Upper lobe of right lung (tissue), 1 donor: ENCODE measurements at places on chromosomes 11 and 22.
A peak's percentile ranks its signal among the peaks of the same experiment; 100 is the strongest.

DNA sequence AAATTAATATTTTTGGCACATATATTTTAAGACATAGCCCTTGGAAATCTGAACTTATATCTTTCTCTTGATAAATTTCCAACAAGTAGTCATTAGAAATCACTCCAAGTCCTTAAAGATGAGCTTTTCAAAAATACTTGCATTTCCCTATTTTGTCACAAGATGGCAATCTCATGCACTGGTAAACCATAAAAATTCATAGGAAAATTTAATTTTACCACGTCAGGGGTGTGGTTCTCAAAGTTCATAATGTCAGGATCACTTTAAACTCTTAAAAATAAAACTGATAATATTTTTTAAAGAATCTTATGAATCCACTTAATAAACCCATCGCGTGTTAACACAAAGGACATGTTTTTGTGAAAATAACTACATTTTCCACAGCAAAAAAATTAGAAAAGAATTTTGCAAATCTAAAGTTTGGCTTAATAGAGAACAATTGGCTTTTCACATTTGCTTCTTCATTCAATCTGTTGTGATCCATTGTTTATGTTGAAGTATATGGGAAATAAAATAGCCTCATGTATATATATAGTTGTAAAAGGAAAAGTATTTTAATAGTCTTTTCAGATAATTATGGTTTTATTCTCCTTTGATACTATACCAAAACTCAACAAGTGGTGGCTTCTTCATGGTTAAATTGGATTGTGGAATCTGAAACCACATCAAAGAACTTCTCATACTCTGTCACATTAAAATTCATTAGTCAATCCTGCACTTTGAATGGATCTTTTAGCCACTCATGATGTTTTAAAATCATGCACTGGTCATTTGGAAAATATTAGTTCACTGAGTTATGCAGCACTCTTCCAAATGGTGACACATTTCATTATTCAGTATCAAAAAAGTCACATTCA, 169.1 kb downstream of the CADM1 start:
- no peak for DNase-seq

DNA sequence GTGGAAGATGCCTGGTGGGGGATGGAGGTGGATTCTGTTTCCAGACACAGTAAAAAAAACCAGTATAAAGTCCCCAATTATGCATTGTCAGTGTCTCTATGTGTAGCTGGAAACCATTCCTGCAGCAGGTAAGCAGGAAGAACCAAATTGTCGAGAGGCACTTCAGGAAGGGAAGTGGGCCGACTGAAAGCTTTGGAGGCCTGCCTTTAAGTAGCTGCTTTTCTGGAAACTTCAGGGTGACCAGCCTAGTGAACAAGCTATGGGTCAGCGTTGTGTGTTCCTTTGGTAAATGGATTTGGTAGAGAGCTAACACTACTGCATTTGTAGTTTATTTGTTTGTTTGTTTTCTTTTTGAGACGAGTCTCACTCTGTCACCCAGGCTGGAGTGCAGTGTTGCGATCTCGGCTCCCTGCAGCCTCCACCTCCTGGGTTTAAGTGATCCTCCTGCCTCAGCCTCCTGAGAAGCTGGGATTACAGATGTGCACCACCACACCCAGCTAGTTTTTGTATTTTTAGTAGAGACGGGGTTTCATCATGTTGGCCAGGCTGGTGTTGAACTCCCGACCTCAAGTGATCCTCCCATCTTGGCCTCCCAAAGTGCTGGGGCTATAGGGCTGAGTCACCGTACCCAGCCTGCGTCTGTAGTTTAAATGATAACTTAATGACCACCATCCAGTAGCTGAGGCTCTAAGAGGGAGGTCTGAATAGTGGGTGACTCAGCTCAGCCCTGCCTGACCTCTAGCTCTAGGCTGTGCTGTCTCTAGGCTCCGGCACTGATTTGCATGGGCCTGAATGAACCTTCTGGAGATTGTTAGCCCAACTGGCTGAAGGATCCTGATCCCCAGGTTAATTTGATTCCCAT, 12.8 kb downstream of the PTPRJ start:
- DNase-seq, result no peak

DNA sequence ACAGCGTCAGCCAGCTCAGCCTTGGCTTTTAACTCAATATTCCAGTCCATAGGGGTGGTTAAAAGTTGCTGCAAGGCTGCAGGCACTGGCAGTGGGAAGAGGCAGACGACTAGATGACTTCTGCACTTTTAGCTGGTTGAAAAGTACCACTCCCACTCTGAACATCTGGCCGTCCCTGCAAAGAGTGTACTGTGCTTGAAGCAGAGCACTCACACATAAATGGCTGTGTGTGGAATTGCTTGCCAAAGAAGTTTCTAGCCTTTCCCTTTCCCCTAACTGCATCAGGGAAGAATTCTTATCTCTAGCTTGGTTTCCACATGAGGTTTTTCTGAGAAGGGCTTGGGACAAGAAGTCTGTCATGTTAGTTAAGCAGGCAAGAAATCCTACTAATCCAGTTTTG, 5.1 kb upstream of the PHLDB1 start:
- no peak for DNase-seq

DNA sequence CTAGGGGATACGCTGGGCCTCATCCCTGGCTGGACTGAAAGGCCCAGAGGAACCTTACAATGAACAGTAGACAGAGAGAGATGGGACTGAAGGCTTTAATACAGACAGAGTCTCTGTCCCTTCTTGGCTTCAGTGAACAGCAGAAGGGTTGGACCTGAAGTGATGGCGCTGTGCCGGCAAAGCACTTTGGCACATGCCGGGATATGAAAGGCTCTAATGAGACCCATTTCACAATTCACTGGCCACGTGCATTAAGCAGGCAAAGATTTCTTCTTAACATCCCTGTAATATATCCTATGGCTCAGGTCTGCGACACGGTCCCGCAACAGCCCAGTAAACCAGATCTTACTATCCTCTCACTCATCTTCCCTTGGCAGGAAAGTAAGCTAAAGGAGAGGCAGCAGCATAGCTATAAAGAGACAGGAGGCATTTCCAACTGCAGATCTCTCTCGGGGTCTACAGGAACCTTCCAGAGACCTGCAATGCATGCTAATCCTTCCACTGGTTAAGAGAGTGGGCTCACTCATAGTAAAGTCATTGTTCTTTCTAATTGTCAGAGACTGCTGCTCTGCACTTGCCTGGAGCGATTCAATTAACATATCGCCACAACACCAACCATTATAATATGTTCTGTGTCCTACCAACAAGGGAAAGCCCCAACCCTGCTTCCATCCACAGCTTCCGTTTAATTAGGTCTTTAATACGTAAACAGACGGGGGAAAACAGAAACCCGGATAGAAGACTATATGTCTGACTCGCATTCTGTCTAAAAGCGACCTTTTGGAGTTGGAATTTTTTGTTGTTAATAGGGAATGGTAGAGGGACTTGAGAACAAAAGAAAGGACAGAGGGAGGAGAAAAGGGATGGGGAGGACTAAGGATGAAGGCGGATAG, 1179.0 kb downstream of the LRRC4C start:
- DNase-seq, result no peak

DNA sequence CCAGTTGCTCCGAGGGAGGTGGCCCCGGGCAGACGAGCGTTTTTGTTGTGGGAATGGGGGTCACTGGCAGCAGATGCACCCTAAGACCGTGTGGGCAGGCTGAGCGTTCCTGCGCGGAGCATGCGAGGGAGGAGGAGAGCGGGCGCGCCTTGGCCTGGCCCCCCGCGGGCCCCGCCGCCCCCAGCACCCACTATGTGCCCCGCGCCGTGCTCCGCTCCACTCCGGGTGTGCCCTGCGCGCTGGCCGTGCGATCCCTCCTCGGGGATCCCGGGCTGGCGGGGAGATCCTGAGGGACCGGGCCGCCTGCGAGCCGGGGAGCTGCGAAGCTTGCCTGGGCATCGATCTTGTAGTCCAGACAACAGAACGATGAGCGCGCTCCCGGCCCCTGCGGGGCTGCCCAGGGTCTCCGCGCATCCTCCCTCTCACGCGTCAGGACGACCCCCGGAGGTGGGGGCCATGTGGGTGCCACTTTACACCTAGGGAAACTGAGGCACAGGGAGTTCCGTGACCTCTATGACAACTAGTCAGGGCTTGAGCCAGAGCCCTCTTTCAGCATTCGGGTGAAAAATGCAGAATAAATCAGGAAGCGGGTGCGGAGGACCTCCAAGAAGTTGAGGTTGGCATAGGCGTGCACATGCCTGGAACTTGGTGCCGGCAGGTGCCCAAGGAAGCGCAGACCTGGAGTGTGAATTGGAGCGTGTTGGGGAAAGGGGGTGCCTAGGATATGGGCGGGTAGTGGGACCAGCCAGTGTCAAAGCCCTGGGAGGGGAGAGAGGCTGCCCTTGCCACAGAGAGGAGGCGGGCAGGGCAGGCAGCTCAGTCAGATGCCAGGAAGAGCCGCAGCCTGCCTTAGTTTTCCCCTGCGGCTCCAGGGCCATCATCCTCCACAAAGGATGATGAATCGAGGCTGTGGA, 1.3 kb upstream of the KMT5B start:
- peak; percentile 76 for DNase-seq

DNA sequence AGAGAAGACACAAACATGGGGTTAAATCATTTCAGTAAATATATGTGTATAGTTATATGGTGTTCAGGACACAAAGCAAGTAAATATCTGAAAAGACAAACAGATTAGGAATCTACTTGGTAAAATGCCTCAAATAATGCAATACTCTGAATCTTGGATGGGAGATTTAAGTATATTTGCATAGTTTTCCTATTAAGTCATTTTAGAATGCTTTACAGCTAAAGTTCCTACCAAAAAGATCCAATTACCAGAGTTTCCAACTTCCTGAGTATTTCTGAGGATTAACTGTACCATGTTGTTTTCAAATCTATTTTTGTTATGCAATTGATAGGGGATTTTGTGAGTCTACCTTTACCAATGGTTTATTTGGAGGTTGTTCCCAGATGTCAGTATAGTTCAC, 424.4 kb upstream of the CCDC179 start:
- no peak for DNase-seq

DNA sequence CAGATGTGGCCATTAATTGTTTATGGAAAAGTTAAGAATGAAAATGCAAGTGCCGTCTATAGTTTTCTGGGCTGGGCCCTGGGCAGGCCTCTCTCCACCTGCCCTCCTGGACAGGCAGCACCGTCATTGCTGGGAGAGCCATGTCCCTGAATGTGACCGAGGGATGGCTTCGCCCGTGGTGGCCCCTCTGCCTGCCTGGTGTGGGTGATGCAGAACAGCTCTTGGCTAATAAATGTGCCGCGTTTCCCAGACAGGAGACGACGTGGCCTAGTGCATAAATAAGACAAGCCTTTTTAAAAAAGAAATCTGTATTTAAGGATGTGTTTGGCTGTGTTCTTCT, 407.3 kb downstream of the TBC1D22A start:
- DNase-seq, result peak; percentile 46

DNA sequence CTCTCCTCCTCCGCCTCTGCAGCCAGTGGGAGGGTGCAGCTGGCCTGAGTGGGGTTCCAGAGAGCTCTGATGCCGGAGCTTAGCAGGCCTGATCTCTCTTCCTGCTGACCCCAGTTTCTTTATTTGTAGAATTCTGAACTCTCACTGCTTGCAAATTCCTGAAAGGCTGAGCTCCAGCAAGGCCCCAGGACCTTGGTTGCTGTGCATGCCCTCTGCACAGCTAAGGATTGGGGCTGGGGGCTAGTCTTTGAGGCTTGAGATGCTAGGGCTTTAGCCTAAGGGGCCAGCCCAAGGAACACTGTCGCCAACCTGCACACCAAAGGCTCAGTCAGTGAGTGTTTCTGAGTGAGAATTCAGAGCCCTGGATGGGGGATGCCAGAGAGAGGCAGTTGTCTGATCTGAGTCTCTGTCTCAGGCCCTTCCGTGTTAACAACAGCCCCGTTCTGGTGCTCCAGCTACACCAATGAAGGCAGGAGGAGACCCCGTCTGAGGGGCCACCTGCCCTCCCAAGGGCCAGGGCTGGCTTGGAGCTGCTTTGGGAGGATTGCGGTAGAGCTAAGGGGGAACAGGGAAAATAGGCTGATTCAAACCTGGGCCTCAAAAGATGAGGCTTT, 106.0 kb upstream of the LMO1 start:
- no peak for DNase-seq

- no peak for DNase-seq
Observed at GRCh38 chr11:70672991-70673653, 274.8 kb downstream of the CTTN start.

DNA sequence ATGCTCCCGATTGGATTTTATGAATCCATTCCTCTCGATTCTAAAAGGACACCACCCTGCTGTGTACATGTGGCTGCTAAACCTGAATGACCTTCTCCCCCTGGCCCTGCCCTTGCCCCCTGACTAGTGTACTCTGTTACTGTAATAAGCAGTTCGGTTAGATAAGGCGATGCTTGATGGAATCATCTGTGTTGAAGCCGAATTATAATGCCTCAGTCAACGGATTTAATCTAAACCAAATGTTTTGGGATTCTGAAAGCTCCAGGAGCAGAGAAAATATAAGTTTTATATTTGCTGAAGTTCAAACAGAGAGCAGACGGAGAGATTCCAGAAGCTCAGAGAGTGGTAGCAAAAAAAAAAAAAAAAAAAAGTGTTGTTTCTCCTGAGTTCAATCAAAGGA, 275.4 kb upstream of the MPPED2 start:
- DNase-seq, result no peak

- DNase-seq, result peak; percentile 70
Observed at GRCh38 chr11:19723572-19724342, 11.1 kb downstream of the NAV2 start.

DNA sequence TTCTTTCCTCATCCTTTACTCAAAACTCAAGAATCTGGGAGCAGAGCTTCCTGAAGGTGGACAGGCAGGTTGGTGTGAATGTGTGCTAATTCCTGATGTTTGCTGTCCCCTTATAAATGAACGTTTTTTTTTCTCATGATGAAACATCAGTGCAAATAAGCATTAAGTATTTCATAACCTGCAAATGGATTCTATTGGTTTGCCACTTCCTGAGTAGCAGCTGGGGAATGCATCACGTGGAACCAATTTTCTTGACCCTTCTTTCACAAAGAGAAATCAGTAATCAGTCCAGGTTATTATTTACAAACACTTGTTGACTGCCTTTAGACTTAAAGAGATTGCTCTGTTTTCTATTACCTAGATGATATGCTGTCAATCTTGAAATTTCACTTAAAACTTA, 40.1 kb upstream of the SCN3B start:
- no peak for DNase-seq

DNA sequence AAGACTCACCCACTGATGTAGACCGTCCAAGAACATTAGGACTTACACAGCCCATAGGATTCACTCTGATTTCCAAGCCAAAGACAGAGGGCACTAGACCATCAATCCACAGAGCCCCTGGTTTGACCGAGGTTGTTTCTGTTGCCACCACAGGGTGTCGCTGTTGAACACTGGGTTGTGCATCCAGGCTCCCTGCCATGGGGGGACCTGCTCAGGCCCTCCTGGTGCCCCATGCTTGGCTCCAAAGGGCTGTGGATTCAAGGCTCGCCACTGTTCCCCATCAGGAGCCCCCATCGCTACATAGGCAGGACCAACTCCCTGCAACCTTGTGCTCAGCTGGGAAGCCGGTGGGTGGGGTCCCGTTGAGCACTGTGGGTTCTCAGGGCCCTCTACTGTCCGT, 128.0 kb upstream of the ANO1 start:
- no peak for DNase-seq

DNA sequence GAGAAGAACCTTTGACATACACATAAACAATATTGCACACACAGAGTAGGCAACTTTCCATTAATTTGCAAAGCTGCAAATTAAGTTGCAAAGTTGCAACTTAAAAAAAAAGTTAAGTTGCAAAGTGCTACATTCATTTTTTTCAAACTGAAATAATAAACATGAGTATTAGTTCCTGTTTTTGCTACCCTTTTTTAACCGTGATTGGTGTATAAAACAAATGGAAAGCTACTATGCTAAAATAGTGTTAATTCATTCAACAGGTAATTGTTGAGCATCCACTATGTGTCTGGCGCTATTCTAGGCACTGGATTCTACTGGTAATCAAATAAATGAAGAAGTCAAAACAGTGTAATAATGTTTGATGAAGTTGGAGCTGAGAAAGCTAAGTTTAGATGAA, 8.1 kb downstream of the ZFP91 start:
- no peak for DNase-seq
